Left lobe of liver (tissue), 2 donors: ENCODE measurements at places on chromosomes 16 and 17. TPM values are rescaled to one million over a fixed set of nuclear protein-coding genes. Genes with fewer than 3 reads are reported as not detected.

SP6 gene
- 0.08 TPM for total RNA-seq

GPR139 gene
- total RNA-seq, result not detected

DNAAF8 gene
- 0.45 TPM for total RNA-seq

OR1F1 gene
- not detected for total RNA-seq

AIPL1 gene
- total RNA-seq, result not detected

CYGB gene
- total RNA-seq, result 5.0 TPM

CCL7 gene
- total RNA-seq, result not detected

COPZ2 gene
- total RNA-seq, result 23.1 TPM
